ENCODE measurements at places on chromosomes 3 and 15.

DNA sequence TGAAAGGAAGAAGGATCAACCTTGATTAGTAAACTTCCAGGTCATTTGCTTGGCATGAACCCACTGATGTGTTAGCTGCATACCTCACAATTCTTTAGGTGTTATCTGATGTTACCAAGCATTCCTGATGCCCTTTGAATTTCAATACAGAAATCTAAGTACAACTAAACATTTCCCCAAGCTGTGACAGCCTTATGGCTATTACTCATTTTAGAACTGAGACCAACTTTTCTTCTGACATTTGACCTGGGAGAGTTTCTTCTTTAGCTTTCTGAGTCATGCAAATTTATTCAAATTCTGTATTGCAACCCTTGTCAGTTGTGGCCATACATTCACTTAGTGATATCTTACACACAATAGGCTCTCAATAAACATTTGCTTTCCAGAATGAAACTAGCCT, 124.3 kb downstream of the TIGIT start:
- no peak for DNase-seq

DNA sequence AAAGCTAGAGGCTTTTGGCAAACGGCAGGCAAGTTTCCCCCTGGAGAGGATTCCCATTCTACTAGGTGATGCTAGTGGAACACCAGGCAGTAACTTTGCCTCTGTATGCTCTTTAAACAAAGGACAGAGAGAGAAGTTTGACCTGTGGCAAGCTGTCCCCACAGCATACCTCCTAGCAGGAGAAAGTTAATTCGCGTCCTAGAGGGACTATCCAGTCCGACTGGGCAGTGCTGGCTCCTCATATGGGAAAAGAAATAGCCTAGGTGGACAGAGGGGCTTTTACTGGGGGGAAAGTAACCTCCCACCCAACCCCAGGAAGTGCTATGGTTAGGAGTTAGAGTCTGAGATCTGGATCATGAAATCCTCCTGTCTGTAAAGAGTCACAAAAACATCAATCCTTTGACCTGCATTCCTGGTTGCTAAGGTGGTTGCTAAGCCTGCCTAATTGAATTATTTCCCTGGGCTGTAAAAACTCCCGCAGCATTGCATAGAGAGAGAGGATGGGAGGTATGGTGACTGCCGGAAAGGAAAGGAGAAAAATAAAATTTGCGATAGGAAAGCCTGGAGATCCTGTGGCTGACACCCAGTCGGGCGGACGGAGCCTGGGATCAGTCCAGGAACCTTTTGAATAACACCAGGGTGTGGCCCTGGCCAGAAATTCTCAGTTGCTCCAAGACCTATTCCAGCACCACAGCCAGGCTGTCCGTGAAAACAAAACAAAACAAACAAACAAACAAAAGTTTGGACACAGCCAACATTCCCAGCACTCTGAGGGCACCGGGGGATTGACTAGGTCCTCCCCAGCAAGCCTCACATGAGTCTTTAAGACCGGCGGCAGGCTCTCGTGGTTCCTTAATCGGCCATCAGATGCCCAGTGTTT, 67.7 kb upstream of the ATP11B start:
- no peak for DNase-seq

DNA sequence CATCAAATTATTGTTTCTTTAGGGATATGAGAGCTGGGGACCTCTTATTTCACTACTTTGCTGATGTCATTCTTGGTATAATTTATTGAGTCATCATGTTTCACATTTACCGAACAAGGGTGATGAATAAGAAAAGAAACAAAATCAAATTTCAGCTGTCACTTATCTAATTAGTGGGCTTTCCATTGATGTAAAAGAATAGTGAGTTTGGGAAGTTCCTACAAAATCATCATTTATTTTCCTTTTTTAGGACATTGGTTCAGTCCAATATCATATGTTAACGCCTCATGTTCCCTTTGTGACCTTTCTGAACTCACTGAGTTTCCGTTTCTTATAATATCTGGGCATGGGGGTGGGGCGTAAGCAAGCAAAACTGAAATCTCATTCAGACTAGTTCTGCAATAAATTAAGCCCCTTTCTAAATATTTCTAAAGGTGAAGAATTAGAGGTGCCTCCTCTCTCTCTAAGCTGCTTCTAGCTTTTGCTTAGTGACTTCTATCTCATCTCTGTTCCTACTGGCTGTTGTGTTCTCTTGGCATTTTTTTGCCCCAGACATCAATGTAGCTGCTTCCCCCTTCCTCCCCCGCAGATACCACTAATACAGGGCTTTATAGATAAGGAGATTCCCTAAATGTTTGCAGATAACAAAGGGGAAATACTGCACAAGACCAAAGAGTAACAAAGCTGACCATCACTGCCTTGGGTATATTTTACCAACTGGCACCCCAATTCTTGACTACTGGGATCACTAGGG, 238.0 kb upstream of the CTNNB1 start:
- DNase-seq = no peak

- DNase-seq = no peak
Observed at GRCh38 chr15:39488516-39488915, 92.4 kb upstream of the THBS1 start.

GRCh38 chr15:38636597-38636996, 72.0 kb upstream of the RASGRP1 start:
- DNase-seq = no peak

- no peak for DNase-seq
Observed at GRCh38 chr3:189947948-189948723, 172.6 kb downstream of the P3H2 start.

DNA sequence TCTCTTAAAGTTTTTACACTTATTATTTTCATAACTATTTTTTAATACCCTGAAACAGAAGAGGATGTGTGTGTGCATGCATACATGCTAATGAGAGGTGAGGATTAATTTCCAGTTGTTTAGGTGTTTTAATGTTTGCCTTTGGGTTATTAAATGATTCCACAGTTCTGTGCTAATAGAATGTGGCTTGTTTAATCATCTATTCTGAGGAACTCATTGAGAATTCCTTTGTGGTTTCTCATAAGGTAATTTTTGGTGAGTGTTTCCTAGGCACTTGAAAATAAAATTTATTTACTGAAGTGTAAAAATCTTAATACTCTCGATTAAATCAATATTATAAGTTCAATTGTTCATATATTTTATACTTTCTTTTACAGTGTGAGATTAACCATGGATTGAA, 38.0 kb downstream of the STAC start:
- DNase-seq = no peak

- no peak for DNase-seq
Observed at GRCh38 chr3:16229681-16230080, 35.1 kb downstream of the DPH3 start.

DNA sequence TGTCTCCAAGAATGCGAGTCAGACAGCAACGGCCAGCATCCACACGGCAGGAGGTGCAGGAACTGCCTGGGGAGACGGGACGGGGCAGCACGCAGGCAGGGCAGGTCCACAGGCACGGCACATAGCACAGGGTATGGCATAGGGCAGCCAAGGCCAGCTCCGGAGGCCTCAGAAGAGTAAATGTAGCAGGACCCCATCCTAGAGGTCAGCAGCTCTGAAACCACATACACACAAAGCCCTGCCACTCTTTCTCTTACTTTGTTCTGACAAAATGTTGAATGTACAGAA, 26.9 kb downstream of the ZXDC start:
- no peak for DNase-seq

- DNase-seq = no peak
Observed at GRCh38 chr3:45283471-45283870, 57.4 kb upstream of the TMEM158 start.
